ENCODE measurements at places on chromosomes 7 and 10.

- no peak for DNase-seq
Observed at GRCh38 chr7:108142675-108143259, 12.6 kb upstream of the LAMB4 start.

- no peak for DNase-seq
Observed at GRCh38 chr7:36875794-36876193, 151.5 kb upstream of the AOAH start.

- no peak for DNase-seq
Observed at GRCh38 chr10:7787150-7787856, 490 bp downstream of the KIN start.

GRCh38 chr7:69162931-69163670, 435.2 kb upstream of the AUTS2 start:
- DNase-seq = no peak

DNA sequence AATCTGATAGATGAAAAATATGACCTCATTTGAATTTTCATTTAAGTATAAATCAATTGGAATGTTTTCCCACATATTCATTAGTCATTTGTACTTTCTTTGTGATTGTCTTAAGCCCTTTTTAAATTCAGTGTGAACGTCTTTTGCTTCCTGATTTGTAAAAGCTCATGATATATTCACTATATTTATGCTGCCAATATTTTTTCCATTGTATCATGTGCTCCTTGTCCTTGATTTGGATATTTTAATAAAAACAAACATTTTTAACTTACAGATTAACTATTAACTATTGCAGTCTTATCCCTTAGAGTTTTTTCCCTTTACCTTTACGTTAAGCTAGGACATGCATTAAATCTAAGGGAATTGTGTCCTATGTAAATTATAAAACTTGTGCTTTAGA, 157.7 kb downstream of the ADAM12 start:
- no peak for DNase-seq

DNA sequence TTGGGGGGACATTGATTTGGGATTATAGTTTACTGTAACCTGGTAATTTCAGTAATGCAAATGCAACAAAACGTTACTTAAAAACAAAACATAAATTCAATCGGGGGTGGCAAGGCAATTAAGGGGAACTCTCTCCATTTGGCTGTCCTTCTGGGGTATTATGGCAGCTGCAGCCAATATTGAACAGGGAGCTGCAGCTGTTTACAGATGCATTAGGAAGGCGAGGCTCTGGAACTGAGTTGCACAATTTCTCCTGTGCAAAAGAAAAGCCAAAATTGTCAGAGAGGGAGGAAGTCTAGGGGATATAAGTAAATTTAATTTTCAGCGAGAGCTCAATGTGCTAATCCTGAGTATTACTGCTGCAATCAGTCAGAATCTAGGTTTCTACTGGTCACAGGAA, 36.1 kb downstream of the NEUROD6 start:
- DNase-seq = no peak
